ENCODE measurements at places on chromosomes 3 and 15.

GRCh38 chr3:67083277-67083676 is 85.2 kb downstream of the KBTBD8 start:
- DNase-seq = no peak

- no peak for DNase-seq
Measured at GRCh38 chr3:61829722-61830350, 268.5 kb downstream of the PTPRG start.

DNA sequence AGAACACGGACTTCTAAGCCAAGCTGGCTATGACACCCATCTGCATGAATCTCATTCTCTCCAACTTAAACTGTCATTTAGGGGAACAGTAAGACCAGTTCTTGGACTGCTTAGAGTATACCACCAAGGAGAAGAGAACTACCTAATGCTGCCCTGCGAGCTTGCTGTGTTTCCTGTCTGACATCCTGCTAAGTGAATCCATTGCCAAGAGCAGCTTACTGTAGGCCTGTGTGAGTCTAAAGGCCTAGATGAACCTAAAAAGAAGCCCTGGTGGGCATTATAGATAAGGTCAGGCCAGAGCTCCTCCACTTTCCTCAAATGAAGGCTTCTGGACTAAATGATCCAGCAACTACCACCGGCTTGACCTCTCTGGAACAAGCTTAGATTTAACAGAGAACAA is 15.0 kb downstream of the LZTFL1 start:
- DNase-seq = no peak

DNA sequence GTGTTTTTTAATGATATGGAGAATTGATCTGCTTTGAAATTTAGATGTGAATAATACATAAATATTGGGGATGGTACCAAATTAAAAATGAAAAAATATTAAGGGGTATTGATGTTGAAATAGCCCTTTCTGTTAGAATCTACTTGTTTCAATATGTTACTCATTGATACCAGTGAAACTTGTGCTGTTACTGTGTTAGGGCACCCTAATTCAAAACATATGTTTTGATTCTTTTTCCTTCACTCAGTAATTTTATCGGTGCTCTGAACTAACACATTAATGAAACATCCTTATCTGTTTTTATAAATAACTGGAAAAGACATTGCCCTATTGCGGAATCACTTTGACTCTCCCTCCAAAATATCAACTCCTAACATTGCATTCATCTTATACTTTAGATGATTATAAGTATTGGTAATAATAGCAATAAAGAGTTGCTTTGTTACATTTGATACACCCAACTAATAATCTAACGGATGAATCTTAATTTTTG is 52.0 kb upstream of the CCNB2 start:
- no peak for DNase-seq

DNA sequence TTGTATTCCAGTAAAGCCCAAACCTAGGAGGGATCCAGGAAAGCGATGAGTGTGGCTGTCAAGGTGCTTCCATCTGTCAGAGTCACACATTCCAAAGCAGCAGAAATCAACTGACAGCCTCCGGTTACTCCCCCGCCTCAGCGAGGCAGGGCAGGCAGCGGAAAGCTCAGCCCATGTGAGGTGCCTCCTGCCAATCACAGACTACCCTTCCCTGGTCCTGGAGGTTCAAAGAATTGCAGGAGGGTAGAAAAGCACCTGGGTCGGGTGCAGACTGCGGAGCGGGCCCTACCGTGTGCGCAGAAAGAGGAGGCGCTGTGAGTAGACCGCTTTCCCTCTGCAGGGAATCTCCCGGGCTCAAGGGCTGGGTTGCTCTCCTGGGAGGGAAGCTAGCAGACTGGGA is at the start of gene UPK1B:
TSS of gene UPK1B (plus strand) at position 274 of the 400 bp plus-strand sequence. CDS start 13,144 bp downstream, outside the sequence.
- no peak for DNase-seq

DNA sequence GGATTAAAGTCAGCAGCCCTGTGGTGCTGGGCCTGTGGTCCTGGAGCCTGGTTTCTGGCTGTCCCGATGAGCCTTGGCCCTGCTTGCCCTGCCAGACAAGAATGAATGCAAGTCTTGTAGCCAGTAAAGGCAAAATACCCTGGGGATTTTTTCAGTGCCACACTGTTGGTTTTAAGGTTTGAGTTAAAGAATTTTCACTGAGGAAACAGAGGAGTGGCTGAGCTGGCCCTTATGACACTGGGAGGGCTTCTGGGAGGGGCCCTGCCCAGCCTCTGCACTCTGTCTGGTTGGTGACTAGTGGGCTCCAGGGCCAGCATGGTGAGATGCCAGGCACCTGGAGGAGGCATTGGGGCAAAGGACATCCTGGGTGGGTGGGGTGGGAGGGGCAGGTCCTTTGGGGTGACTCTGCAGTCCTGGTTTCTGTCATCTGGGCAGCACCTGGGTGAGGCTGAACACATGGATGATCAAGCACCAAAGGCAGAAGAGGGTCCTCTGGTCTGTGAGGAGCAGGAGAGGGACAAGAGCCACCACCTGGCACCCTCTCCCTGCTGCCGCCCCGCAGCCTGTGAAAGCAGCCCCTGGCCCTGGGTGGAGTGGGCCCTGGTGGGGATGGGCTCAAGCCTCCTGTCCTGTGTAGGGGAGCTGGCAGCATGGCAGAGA is 12.5 kb upstream of the PLA2G4E start:
- no peak for DNase-seq
